HFF-Myc (cell line): ENCODE measurements at places on chromosomes 11 and 22.

DNA sequence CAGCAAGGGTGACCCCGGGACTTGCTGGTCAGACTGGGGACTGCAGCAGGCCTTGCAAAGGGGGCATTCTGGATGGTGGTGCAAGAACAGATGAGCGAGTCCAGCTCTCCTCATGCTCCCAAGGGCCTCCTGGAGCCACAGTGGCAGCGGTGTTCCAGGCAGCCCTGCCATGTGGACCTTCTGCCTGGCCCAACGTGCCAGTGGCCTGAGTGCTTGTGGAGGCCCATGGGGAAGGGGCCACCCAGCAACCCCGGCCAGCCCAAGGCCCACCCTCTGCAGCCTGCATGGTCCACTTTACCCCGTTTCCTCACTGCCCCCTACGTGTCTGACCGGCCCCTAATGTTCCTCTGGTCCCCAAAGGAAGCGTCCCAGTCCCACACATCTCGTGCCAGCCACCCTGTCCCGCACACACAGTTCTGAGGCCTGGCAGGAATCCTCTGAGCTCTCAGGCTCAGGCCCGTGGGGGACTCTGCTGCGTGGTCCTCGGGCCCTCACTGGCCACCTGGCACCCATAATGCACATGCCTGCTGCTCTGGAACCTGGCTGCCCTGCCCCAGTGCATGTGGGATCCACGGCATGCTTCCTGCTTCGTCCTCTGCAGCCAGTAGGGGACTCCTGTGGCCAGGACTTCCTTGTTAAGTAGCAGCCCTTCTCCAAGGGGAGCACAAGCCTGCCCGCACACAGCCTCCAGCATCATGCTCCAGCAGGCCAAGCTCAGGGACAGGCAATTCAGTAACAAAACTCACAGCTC lies 85.5 kb downstream of the DGCR2 start:
- no peak for DNase-seq

DNA sequence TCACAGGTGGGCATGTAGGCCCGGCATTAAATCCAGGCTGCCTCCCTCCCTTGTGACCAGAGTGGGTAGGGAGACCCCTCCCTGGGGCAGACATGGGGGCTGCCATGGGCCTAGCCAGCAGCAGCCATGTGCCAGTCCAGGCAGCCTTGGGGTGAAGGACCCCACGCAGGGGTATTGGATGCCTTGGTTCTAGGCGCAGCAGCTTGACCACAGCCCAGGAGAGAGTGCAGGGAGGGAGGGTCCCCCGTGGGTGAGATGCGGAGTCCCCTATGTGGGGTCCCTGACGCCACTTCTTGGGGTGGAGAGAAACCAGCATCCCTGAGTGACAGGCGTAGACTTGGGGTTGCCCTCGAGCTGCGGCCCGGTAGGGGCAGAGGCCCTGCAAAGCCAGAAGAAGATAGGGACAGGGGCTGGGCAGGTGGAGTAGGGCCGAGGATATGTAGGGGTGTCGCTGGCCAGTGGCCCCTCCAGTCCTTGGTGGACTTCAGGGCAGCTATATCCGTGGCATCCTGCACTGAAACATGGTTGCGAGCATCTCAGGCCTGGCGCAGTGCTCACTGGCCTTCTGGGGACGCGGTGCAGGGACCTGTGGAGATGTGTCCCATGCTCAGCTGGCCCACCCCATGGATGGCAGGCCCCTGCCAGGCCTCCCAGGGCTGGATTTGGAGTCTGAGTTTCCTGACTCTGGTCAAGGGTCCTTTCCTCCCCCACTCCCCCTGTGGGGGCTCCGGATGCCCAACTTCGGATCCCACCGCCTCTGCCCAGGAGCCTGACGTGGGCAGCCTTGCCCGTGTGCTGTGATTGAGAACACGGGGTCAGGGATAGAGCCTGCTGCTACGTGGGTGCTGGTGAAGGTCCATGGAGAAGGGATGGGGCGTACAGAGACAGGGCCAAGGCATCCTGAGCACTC lies 1179.8 kb downstream of the BRD1 start:
- no peak for DNase-seq

- no peak for DNase-seq
Observed at GRCh38 chr22:48955351-48956311, 872.0 kb downstream of the BRD1 start.

GRCh38 chr11:129455101-129455500 lies 79.5 kb downstream of the BARX2 start:
- DNase-seq: no peak

- DNase-seq: peak; percentile 73
Observed at GRCh38 chr11:68954836-68955606, 25.8 kb downstream of the MRGPRD start.

- no peak for DNase-seq
Observed at GRCh38 chr11:44823006-44823405, 96.2 kb downstream of the TSPAN18 start.

DNA sequence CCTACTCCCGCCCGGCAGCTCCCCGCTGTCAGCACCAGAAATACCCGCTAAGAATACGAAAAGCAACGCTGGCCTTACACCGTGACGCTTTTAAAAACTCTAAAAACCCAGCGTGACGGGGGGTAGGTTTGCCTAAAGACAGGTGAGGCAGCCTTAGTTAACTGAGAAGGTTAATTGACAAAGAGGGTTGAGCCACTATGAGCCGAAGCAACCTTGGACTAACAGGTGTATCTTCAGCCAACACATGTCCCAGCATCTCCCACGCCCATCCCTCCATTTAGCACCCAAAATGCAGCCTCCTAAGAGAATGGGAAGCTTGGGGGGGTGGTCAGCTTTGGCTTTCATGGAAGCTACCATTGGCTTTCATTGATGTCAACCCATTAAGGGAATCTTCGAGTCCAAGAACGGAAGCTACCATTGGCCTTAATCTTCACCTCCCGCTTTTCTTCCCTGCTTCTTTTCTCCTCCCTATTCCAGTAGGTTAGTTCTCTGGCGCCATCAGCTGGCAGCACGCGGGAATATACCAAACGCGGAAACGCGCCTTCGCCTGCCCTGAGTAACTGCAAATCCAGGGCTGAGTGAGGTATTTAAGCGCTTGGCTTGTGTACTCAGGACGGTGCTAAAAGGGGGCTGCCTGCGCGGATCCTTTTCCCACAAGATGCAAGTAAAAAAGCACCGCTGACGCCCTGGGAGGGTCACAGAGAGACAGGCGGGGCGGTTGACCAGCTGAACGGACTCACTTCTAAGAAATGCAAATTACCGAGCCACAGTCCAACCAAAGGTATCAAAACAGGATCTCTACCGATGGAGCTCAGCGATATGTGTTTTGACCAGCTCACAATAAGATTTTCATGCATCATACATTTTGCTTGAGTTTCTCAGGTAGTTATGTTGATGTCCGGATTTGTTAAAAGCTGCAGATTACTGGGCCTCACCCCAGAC lies 38.5 kb upstream of the GLYATL1 start:
- no peak for DNase-seq

- no peak for DNase-seq
Observed at GRCh38 chr11:80239217-80239616, 798.4 kb upstream of the TENM4 start.

DNA sequence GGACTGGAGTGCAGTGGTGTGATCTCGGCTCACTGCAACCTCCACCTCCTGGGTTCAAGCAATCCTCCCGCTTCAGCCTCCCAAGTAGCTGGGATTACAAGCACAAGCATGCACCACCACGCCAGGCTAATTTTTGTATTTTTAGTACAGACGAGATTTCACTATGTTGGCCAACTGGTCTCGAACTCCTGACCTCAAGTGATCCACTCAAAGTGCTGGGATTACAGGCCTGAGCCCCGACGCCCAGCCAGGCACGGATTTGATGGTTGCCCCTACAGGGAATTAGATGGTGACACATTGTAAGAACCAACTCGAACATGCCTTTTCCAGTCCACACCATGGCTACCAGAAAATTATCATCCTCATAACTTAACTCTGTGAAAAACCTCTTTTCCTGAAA lies 26.8 kb upstream of the RTL6 start:
- no peak for DNase-seq

GRCh38 chr11:29002816-29003215 lies 894.6 kb downstream of the METTL15 start:
- no peak for DNase-seq

GRCh38 chr22:27597703-27598444 lies 203.7 kb downstream of the MN1 start:
- DNase-seq: no peak

DNA sequence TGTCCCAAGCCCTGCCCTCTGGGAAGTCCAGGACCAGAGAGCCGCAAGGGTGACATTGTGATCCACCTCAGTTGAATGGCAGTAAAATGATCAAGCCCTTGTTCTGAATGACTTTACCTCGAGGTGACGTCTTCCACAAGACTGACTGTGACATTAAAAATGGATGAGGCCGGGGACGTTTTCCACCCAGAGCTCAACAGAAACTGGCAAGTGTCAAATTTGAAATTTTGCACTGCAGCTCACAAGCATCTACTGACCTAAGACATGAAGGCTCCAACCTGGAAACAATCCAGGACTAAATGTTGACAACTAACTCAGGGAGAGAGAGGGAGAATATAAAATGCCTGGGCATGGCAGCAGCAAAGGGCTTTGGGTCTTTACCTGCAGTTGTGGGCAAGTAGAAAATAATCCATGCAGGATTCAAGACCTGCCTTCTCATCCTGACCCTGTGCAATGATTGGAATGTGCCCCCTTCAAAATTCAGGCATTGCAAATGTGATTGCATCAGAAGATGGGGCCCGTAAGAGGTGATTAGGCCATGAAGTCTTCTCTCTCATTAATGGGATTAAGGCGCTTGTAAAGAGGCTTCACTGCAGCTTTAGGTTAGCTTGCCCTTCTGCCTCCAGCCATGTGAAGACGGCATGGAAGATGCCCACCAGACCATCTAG lies 33.6 kb upstream of the CLMP start:
- DNase-seq: no peak

GRCh38 chr11:112811783-112812182 lies 149.4 kb upstream of the NCAM1 start:
- DNase-seq: no peak

DNA sequence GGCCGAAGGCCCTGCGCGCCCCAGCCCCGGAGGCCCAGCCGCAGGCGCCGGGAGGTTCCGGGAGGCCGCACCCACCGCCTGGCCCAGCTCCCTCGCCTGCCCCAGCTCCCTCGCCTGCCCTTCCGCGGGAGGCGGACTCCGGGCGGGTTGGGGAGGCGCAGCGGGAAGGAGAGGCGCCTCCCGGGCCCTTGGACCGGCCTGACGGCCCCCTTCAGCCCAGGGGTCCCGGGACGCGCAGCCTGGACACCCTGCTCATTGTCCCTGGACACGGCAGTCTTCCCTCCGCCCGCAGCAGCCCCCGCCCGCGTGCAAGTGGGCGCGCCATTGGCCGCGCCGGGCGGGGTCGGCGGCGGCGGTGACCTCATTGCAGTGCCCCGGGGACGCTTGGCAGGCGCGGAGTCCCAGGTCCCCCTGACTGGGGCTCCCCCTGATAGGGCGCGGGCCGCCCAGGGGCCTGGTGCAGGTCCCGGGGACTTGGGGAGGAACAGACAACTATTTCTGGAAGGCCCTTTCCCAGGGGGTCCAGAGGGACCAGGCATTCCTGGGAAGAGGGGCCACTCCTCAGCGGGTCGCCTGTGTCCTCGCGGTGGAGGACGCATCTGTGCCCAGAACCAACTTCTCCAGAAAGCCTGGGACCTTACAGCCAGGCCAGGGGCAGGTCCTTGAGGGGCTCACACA lies 501 bp downstream of the CD151 start:
- no peak for DNase-seq

DNA sequence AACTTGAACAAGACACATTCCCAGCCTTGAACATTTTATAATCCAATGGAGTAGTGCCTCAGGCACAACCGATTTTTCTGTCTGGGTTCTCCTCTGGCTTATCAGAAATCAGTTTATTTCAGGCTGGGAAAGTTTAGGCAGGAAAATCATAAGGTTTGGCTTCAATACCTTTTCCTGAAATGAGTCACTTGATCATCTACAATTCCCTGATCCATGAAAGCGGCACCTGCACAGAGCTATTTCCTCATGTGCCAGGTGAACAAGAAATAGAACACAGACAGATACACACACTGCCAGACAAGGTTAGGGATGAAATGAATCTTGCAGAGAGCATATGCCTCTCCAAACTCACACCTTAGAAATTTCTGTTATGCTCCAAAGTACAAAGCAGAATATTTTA lies 106.7 kb upstream of the OR9G4 start:
- no peak for DNase-seq

- DNase-seq: no peak
Observed at GRCh38 chr11:14022821-14023220, 60.3 kb downstream of the SPON1 start.

DNA sequence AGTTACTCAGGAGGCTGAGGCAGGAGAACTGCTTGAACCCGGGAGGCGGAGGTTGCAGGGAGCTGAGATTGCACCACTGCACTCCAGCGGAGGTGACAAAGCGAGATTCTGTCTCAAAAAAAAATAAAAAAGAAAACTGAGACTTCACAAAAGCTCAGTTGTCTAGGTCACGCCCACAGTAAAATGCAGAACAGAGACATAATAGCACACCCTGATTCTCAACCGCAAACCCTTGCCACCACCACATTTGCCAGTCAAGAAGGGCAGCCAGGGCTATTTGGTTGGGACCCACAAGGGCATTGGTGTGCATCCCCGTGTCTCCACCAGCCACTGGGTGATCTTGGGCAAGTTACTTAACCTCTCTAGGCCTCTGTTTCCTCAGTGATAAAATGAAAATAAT lies 25.4 kb downstream of the CREB3L1 start:
- no peak for DNase-seq

GRCh38 chr11:15742626-15743519 lies 613.5 kb downstream of the SOX6 start:
- DNase-seq: no peak

DNA sequence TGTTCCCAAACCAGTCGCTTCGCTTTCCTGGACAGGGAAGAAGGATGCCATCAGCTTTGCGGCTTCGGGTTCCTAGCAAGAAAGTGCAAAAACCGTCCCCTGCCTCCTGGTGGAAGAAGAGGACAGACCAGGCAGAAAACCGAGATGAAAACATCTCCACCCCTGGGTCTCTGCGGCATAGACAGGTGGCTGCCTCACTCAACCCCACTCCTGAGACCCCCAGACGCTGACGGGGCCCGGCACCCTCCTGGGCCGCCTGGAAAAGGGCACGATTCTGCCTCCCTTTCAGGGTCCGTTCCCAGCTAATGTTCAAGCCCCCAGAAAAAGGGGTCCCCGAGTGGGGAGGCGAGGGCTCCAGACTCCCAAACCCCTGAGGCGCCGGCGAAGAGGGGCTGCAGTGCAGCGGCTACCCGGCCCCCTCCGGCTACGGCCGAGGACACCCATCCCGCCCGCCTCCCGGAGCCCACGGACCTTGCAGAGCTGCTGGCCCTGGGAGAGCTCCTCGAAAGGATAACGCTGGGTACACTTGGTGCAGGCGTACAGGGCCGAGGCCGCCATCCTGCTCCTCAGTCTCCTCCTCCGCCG lies 569 bp downstream of the FAM76B start:
- DNase-seq: peak; percentile 29

DNA sequence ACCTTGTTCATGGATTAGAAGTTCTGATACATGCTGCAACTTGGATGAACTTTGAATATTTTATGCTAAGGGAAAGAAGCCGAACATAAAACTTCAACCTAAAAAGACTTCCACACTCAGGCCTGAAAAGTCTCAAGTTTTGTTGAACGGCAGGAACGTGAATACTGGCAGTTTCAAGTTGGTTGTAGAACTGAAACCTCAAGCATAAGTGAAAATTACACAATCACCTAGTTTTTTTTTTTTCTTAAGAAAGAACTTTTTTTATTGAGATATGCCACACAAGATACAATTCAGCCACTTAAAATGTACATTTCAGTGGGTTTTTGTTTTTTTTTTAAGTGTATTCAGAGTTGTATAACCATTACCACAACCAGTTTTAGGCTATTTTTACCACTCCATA lies 50.8 kb upstream of the ADORA2A start:
- DNase-seq: no peak
